ENCODE measurements at places on chromosomes 6 and 20. TPM values are rescaled to one million over a fixed set of nuclear protein-coding genes. Genes with fewer than 3 reads are reported as not detected.

DNA sequence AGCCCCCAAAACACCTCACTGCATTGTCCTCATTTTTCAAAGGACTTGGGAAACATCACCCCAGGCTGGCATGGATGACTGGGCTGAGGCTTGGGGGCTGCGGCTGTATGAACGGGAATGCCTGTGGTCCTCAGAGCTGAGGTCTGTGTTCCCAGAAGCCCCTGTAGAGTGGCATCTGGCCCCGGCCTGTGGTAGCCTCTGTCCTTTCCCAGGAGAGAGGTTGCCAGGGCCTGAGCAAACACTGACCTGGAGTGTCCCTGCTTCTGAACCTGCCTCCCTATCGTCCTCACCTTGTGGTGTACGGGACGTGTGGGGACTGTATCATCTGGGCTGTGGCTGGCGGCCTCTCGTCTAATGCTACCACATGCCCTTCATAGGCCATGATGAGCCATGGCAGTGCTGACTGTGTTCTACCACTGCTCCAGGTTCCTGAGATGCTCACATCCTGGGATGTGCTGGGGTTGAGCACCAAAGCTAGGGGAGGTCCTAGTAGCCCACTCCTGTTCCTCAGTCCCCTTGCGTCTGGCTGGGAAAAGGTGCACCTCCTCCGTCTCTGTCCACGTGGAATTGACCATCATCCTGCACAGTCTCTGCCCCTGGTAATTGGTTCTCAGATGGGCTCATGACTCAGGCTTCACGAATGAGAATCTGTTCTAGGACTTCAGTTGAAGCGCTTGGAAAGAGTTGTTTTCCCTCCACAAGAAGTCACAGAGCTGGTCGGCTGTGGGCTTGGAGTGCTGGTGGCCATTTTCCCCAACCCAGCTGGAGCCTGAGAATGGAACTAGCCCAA lies 27.6 kb downstream of the PHACTR3 start:
- no peaks in the 10 kb centered on the region for H3K36me3 ChIP-seq
- no peak for DNase-seq
- no peaks in the 10 kb centered on the region for H3K4me1 ChIP-seq
- H3K4me3 ChIP-seq: no peak overlapping the region
- no peak overlapping the region for H3K27ac ChIP-seq

- H3K36me3 ChIP-seq: no peaks in the 10 kb centered on the region
- no peaks in the 10 kb centered on the region for H3K27me3 ChIP-seq
- H3K4me3 ChIP-seq: no peak overlapping the region
- H3K4me1 ChIP-seq: no peaks in the 10 kb centered on the region
These were observed 52.4 kb upstream of the RNF24 start for GRCh38 chr20:4067600-4068261.

- H3K36me3 ChIP-seq: no peaks in the 10 kb centered on the region
- DNase-seq: no peak
- H3K4me3 ChIP-seq: no peak overlapping the region
These were observed 11.2 kb upstream of the THBD start for GRCh38 chr20:23060629-23061028.

DNA sequence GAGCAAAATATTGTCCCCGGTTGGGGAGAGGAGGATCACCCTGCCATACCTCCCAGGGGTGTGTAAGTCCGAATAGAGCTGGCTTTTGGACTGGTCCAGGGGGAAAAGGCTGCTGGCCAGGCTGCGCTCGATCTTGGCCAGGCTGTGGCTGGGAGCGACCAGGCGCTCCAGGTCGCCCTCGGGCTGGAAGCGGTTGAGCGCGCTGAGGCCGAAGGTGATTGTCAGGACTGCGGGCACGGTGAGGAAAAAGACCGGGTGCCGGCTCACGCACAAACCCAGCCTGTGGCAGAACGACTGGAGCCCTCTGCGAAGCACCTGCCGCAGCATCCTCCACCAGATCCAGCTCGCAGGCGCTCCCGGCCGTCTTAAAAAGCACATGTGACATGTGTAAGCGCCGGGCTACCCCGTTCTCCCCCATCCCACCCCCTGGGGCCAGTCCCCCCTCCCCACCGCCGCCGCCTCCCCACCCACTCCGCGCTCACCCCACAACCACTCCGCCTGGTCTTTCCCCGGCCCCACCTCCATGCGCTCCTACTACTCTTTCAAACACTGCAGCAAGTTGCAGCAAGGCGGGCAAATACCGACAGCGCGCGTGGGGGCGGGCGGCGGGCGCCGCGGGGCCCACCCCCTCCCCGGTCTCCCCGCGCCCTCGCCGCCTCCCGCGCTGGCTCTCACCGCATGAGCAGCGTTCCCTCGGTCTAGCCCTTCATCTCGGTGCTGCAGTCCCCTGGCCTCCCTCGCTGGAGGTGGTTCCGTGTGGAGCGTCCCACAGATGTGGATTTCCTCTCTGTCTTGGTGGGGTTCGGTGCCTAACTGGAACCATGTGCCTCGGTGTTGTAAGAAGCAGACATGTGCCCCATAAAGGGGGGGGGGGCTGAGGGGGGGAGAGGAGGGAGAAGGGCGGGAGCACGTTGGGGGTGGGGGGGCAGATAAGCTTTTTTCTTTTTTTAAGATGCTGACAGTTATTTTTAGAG lies 42.4 kb downstream of the PTCHD4 start:
- no peaks in the 10 kb centered on the region for H3K36me3 ChIP-seq
- peaks cover 4% of the 10 kb centered on the region for H3K27me3 ChIP-seq
- no peaks in the 10 kb centered on the region for H3K4me1 ChIP-seq
- DNase-seq: no peak

GRCh38 chr20:41245086-41245707 lies 72.3 kb downstream of the ZHX3 start:
- no peak overlapping the region for H3K4me3 ChIP-seq
- peaks cover 71% of the 10 kb centered on the region for H3K4me1 ChIP-seq
- H3K36me3 ChIP-seq: no peaks in the 10 kb centered on the region
- no peak overlapping the region for H3K27ac ChIP-seq
- no peak for DNase-seq
- H3K27me3 ChIP-seq: no peaks in the 10 kb centered on the region

- no peaks in the 10 kb centered on the region for H3K27me3 ChIP-seq
- no peak overlapping the region for H3K27ac ChIP-seq
- no peak for DNase-seq
- no peak overlapping the region for H3K4me3 ChIP-seq
These were observed 56.5 kb upstream of the SIRPA start for GRCh38 chr20:1838556-1839279.

GRCh38 chr6:2966347-2966746 lies 5.0 kb downstream of the SERPINB6 start:
- H3K4me1 ChIP-seq: peaks cover 6% of the 10 kb centered on the region
- DNase-seq: no peak
- H3K36me3 ChIP-seq: no peaks in the 10 kb centered on the region
- no peaks in the 10 kb centered on the region for H3K27me3 ChIP-seq
- no peak overlapping the region for H3K27ac ChIP-seq

DNA sequence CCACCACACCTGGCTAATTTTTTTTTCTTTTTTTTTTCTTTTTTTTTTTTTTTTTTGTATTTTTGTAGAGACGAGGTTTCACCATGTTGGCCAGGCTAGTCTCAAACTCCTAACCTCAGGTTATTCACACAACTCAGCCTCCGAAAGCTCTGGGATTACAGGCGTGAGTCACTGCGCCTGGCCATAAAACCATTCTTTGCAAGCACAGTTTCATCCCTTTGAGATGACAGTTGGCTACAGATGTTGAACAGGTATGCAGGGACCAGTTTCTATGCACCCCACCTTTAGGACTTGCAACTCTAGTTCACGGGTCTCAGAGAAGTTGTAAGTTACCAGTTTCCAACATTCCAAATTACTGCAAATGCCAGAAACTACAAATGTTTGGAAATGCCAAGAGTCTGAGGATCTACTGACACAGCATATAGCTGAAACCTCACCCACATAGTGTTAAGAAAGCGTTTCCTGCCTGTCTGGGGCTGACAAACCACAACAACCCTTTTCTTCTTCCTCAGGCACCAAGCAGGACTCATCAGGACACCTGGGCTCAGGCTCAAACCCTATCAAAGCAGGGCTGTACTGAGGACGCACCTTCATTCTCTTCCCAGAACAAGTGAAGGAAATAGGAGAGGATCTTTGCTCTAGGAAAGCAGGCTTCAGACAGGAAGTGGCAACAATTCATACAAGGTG lies 22.9 kb downstream of the ARHGAP18 start:
- no peaks in the 10 kb centered on the region for H3K36me3 ChIP-seq
- no peaks in the 10 kb centered on the region for H3K27me3 ChIP-seq
- peak; percentile 42 for DNase-seq

GRCh38 chr6:107275330-107275865 lies 160.1 kb upstream of the BEND3 start:
- DNase-seq: no peak
- no peaks in the 10 kb centered on the region for H3K27me3 ChIP-seq
- no peaks in the 10 kb centered on the region for H3K36me3 ChIP-seq
- H3K4me1 ChIP-seq: no peaks in the 10 kb centered on the region

GRCh38 chr6:112780498-112781096 lies 433.5 kb downstream of the RFPL4B start:
- no peak overlapping the region for H3K4me3 ChIP-seq
- no peaks in the 10 kb centered on the region for H3K36me3 ChIP-seq
- no peaks in the 10 kb centered on the region for H3K4me1 ChIP-seq
- no peak overlapping the region for H3K27ac ChIP-seq
- H3K27me3 ChIP-seq: no peaks in the 10 kb centered on the region

NR2E1 gene
- not detected for total RNA-seq

- H3K36me3 ChIP-seq: no peaks in the 10 kb centered on the region
- no peak for DNase-seq
- H3K4me1 ChIP-seq: no peaks in the 10 kb centered on the region
- no peak overlapping the region for H3K27ac ChIP-seq
- no peak overlapping the region for H3K4me3 ChIP-seq
- no peaks in the 10 kb centered on the region for H3K27me3 ChIP-seq
These were observed 3.0 kb upstream of the CDH26 start for GRCh38 chr20:59955131-59955796.

APCDD1L gene
- total RNA-seq: not detected

DNA sequence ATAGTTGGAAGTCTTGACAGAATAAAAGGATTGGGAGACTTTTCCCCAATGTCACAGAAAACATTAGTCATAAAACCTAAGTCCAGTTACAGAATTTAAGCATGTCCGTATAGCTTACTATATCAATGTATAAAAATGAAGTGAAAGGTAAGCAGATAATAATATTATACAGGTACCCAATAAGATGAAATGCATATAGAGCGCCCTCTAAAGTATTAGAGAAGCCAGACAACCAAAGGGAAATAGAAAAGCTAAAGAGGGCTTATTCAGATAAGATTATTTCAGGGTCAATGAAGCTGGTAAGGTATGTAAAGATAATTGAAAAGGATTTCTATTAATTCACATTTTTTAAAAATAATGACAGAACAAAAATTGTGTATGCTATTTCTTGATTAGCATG lies 947.7 kb upstream of the MAP3K7 start:
- no peaks in the 10 kb centered on the region for H3K4me1 ChIP-seq
- H3K36me3 ChIP-seq: no peaks in the 10 kb centered on the region

MUCL3 gene
- not detected for total RNA-seq

DNA sequence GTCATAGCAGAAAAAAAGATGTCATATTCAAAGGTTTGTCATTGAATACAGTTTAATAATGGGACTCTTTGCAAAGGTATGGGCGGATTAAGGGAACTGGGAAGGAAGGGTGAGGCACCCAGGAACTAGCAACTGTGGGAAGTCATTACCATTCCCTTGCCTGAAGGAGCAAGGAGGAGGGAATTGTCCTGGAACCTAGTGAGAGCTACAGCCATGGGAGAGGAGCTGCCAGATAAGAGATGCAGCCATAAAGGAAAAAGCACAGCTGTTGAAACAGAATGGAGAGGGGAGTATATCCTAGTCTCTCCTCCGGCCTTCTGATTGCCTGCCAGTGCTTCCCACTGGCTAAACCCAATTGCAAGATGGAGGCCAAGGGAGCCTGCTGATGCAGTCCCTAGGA lies 250.6 kb downstream of the BCKDHB start:
- H3K36me3 ChIP-seq: no peaks in the 10 kb centered on the region
- no peak for DNase-seq
- no peak overlapping the region for H3K4me3 ChIP-seq
- H3K27ac ChIP-seq: no peak overlapping the region
- H3K4me1 ChIP-seq: no peaks in the 10 kb centered on the region

SRMS gene
- total RNA-seq: 0.17 TPM
